Stimulated activated CD8-positive, alpha-beta memory T cell treated with anti-CD3 and anti-CD28 coated beads, Interleukin-15, amount 100 ng/mL, for 24 hours (primary cell): ENCODE measurements at places on chromosomes 12 and 14.

- no peak for DNase-seq
Measured at GRCh38 chr14:84965279-84965678, 564.7 kb upstream of the FLRT2 start.

GRCh38 chr14:77457115-77457521 is 283 bp downstream of the VIPAS39 start:
- no peak for DNase-seq

DNA sequence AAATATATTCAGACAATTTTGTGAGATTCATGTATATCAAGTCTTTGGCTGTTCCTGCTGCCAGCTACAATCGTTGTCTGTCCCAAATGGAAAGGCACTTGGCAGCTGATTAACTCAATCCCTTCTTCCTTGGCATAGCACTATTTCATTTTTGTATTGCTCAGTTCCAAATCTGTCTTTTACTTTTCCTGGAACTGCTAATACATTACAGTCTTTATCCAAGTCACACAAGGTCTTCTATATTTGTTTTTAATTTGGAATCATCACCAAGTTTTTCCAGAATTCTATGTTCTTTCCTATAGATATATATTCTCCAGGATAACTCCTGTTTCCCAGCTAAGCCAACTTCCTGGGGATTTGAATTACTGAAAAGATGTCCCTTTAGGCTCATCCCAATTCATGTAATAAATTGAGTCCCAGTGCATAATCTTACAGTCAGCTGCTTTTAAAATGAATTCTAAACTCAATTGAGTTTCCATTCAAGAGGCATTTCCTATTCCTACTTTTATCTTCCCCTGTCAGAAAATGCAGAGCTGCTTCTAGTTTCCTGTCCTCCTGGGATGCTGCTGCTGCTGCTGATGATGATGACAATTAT is 45.9 kb downstream of the DYRK2 start:
- no peak for DNase-seq

DNA sequence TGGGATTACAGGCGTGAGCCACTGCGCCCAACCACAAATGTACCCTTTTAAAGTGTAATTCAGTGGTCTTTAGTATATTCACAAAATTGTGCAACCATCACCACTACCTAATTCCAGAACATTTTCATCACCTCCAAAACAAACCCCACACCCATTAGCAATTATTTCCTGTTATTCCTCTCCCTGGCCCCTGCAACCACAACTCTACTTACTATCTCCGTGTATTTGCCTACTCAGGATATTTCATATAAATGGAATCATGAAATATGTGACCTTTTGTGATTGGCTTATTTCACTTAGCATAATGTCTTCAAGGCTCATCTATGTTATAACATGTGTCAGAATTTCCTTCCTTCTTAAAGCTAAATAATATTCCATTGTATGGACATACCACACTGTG is 16.0 kb upstream of the AQP2 start:
- DNase-seq, result no peak

DNA sequence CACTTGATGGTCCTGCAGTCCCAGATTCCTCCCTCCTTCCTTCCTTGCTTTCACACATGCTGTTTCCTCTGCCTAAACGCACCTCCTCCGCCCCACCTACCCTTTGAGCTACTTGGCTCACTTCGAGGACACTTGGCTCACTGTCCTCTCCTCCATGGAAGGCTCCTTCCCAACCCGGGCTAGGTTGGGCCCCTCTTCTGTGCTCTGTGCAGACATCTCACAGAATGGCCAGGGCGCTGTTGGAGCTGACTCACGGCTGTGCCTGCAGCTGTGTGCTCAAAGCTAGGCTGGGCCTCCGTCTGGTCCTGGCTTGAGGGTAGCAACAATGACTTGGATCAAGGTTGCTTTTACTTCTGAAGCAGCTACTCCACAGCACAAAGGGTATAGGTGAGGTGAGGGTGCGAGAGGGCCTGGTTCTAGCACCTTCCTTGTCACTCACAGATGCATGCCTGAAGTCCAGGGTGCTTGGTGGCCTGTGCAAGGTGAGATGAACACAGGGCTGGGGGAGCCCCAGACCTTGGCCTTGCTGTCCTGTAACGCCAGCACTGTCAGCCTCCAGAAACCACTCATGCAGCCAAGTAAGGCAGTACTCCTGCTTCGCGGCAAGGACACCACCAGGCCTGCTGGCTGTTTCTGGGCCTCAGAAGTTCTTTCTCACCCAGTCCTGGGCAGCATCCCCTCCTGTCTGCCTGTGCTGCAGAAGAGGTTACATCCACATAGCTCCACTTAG is 61.8 kb downstream of the GALNT16 start:
- DNase-seq, result no peak
